ENCODE measurements at places on chromosomes 16 and 17. TPM values are rescaled to one million over a fixed set of nuclear protein-coding genes. Genes with fewer than 3 reads are reported as not detected.

Gene SBK1
- total RNA-seq = 0.12 TPM

Gene CCL14
- 55.7 TPM for total RNA-seq

Gene SCIMP
- 4.9 TPM for total RNA-seq

Gene ALOX12B
- not detected for total RNA-seq

Gene LRRC46
- not detected for total RNA-seq

Gene DHRS7C
- not detected for total RNA-seq

Gene MIF4GD
- 23.8 TPM for total RNA-seq

Gene NPIPA7
- total RNA-seq = not detected

Gene HAS3
- total RNA-seq = 2.2 TPM

Gene FGF11
- total RNA-seq = 1.9 TPM

Gene PRAC1
- not detected for total RNA-seq

Gene MAPT
- total RNA-seq = 18.2 TPM

Gene PRSS33
- not detected for total RNA-seq

Gene ZP2
- not detected for total RNA-seq

Gene ITGB4
- 10.7 TPM for total RNA-seq

Gene TMC8
- total RNA-seq = 5.3 TPM

Gene DPEP2
- 4.7 TPM for total RNA-seq

Gene KRTAP4-5
- total RNA-seq = not detected

Gene CCP110
- total RNA-seq = 11.0 TPM

Gene FOXL1
- 0.60 TPM for total RNA-seq
